Activated CD4-positive, alpha-beta T cell treated with anti-CD3 and anti-CD28 coated beads for 1 hour (primary cell): ENCODE measurements at places on chromosomes 13 and 19.

DNA sequence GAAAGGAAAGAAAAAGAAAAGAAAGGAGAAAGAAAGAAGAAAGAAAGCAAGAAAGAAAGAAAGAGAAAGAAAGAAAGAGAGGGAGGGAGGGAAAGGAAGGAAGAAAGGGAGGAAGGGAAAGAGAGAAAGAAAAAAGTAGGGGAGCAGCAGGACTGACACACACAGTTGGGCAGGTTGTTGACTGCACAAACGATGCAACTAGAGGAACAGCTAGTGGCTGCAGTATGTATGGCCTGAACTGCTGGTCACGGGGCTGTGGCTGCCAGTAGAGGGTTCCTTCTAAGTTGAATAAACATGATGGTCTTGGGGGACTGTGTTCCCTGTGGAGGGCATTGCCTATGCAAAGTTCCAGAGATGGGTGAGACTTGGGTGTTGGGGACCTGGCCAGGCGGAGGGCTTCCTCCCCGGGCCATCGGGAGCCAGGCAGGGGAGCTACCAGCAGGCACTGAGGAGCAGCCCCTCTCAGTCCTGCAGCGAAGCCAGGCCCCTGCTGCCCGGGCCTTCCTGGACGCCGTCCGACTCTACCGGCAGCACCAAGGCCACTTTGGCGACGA lies 16.7 kb upstream of the COLGALT1 start:
- no peak for DNase-seq

GRCh38 chr19:7970716-7971448 lies 27.4 kb upstream of the TIMM44 start:
- no peak for DNase-seq

DNA sequence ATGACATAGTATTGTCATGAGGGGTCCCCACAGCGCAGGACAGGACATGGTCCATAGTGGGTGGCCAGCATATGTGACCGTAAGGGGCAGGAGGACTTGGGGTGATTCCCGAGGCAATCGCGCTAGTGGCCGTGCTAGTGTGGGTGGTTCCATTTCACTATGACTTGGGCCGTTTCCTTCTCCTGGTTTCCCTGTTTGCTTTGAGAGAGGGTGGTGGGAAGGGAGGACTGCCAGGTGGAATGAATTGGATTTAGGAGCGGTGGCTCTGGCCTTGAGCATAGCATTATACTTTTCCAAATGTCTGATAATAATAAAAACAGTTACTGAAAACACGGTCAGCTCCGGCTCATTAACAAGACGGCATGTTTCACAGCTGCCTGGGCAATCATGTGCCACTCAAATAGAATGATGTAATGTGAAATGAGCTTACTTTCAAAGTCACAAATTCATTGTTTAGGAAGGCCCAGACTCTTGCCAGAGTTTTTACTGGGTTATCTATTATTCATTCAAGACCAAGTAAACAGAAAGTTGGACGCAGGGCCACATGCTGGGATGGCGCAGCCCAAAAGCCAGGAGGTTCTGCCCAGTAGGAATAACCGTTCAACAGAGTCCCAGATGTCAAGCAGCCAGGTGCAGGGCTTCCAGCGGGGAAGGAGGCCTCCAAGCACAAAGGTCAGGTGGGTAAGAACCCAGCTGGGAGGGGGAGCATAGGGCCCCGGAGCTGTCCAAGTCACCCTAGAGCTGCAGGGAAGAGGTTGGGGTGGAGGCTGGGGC lies 19.6 kb upstream of the SLC15A1 start:
- DNase-seq = no peak

DNA sequence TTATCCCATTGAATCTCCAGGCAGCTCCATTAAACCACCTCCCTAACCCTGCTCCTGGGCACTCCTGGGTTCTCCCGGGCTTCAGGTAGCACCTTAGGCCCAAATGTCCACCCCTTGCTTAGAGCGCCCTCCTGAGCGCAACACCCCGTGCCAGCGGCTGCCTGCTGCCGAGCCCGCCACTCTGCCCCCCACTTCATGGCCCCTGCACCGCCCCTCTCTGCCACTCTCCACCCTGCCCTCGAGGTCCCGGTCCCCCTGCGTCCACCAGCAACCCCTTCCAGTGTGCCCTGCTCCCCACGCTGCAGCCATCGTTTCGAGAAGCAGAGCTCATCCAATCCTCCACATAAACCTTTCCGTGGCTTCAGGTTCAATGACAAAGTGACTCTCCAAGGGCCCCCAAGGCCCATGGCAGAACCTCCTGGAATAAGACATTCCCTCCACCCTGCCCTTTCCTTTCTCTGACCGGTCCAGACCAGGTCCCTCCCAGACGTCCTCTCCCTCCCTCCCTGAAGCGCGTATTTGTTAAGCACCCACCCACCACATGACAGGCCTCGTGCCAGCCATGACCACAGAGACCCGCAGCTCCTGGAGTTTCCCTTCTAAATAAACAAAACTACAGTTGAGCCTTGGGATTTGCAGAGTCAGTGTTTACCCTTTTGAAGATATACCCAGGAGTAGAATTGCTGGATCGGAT lies 66.6 kb downstream of the ARHGEF18 start:
- DNase-seq = no peak

- no peak for DNase-seq
These were observed 16.8 kb downstream of the DAPK3 start for GRCh38 chr19:3954107-3954506.
